SK-N-SH treated with all-trans-retinoic acid at 6 μM for 48 hours (cell line): ENCODE measurements at places on chromosomes 2 and 18.

- ATAC-seq, result no peak
Observed at GRCh38 chr2:215619989-215620388, 184.1 kb upstream of the FN1 start.

DNA sequence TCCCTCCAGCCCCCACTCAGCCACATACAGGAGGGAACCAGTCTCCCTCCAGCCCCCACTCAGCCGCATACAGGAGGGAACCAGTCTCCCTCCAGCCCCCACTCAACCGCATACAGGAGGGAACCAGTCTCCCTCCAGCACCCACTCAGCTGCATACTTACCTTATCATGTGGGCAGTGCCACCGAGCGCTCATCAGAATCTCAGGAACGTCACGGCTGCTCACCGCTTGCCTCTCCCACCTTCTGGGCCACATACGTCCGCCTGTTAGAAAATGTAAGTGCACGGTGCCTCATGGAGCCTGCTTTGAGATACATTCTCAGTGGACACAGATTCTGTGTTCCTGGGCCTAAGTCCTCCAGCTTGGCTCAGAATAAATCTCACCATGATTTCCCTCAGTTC, 124.8 kb downstream of the PXDN start:
- ATAC-seq, result no peak

DNA sequence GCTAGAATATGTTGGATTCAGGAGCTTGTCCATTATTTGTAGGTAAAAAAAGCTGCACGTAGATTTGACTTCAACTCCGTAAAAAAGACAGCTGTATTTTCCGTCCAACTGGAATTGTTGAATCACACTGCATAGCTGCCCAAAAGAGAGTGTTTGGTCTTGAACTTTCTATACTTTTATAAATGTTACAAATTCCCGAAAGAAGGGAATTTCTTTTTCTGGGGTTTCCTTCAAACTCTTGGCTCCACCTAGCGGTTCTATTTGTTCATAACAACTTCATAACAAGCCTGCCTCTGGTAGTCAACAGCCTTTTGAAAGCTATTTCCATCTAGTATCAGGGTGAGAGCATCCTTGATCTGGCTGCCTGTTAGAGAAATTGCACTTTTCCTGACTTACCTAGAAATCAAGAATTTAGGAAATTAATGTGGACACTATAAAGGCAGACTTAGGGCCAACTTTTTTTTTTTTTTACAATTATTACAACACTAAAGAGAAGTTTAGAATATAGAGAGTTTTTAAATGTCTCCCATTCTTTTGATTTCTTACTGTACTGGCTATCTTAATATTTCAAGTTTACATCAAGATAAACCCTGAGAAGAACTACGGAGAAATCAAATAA, 48.1 kb downstream of the TMEM185B start:
- ATAC-seq, result peak; percentile 75

DNA sequence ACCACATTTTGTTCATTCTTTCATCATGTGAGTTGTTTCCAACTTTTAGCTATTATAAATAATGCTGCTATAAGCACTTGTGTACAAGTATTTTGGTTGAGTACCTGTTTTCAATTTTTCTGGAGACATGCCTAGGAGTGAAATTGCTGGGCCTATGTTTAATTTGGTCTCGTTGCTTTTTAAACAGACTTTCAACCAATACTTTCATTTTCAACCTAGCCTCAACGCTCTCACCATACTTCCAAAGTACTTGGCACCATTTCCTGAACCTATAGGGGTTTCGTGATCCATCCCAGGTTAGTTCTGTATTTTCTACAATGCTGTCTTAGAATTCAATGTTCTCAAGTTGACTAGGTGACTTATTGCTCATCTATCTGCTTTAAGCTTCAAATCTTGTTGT, 126.1 kb downstream of the SRBD1 start:
- no peak for ATAC-seq

DNA sequence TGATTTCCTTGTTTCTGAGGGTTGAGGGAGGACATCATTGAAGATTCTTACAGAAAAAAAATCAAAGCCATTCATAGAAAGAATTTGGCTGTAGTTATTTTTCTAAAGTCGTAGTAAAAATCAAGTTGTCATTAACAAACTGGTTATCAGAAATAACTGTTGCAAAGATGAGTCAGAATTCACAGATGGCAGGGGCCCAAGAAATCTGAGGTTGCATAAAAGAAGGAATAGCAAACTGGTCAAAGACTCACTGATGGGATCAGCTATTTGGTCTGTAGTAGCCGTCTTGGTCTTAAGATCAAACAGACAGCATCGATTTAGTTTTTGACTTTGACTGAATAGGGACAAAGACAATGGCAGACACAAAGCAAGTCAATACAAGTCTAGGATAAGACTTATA, 334.3 kb downstream of the FIGN start:
- ATAC-seq, result peak; percentile 32; the same call in 1 of the 3 replicates

GRCh38 chr2:233546101-233546500, 20.5 kb downstream of the USP40 start:
- no peak for ATAC-seq

- no peak for ATAC-seq
Observed at GRCh38 chr2:26969077-26969844, 1.2 kb upstream of the MAPRE3 start.

GRCh38 chr2:238598802-238599530, 172.2 kb downstream of the ASB1 start:
- ATAC-seq, result no peak

GRCh38 chr2:108215794-108216211, 24.0 kb upstream of the SULT1C3 start:
- ATAC-seq, result peak; percentile 78

GRCh38 chr18:32048507-32049091, 30.0 kb downstream of the RNF125 start:
- ATAC-seq, result no peak

DNA sequence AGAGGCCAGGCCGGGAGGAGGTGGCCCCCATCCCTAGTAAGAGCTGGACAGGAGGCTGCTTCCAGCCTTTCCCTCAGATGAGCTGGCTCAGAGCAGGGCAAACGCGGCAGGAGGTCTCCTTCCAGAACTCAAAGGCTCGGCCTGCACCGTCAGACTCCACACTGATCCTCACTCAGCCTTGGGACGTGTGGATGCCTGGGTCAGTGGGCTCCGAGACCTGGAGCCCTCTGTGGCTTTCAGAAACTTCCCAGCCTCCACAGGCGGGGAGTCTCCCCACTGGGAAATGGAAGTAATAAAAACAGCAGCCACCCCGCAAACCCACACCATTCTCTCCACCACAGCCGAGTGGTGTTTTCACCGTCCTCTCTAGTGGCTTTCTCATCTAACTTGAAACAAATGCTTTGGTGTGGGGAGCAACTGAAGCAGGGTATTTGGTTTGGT, 54.3 kb downstream of the INPP5D start:
- ATAC-seq, result no peak

DNA sequence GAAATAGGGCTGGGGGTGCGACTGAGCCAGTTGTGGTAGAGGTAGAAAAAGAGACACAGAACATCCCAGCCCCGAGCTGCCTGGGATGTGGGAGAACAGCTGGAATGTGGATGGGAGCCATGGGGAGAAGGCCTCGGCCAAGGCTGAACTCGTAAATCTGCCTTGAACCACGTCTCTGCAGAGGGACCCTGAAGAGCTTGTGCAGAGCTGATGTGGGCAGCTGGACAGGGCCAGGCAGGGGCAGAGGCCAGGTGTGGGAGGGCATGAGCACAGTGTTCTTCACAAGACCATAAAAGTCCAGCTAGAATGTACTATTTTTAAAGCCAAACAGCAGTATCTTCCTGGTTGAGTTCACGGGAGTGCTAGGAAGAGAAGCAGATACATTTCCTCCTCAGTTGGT, 5.7 kb downstream of the TCF23 start:
- ATAC-seq, result no peak

- ATAC-seq, result no peak
Observed at GRCh38 chr2:71671203-71671854, 218.0 kb downstream of the DYSF start.

DNA sequence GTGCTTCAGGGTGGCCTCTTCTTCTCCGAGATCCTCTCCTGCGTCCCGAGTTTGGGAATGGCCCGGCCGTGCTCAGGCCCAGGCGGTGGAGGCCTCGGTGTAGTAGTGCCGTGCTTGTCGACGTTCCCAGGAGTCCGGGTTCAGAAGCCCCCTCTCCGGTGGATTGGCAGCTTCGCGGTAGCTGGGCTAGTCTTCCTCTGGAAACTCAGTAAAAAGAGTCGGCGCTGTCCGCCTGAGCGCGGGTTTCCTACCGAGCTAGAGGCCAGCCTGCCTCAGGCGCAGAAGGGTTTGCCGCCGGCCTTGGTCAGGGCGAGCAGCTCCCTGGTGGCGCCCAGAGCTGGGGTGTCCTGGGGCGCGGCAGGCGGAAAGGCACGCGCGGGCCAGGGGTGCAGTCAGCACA, 3.2 kb downstream of the RALBP1 start:
- no peak for ATAC-seq

DNA sequence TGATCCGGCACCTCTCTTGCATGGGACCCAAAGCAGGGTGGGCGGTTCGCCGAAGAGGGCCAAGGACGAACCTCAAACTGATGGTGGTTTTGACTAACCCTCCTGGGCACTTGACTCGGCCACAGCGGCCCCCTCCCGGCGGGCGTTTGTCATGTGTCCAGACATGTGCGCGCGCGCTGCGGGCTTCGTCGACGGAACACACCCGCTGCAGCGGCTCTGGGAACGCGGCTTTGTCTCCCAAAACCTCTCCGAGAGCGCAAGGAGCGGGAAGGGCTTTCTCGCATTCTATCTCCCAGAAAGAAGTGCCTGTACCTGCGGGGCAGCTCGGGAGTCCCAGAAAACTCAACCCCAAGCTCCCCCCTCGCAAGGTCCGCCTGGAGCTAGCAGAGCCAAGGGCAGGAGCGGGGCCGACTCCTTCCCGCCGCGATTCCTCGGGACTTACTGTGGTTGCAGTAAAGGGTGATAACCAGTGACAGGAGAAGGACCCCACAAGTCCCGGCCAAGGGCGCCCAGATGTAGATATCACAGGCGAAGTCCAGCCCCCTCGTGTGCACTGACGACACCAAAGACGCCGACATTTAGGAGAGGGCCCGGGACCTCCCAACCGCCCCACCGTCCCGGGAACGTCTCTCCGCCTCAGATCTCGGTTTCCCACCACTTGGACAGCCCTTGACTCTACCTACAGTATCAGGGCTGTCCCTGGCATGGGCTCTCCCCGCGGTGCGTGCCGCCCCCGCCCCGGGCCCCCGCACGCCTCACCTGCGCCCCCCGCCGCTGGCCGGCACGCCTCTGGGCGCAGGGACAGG, 1.6 kb downstream of the CD8A start:
- ATAC-seq, result no peak

GRCh38 chr2:190961918-190962487, 52.0 kb downstream of the STAT1 start:
- ATAC-seq, result no peak

DNA sequence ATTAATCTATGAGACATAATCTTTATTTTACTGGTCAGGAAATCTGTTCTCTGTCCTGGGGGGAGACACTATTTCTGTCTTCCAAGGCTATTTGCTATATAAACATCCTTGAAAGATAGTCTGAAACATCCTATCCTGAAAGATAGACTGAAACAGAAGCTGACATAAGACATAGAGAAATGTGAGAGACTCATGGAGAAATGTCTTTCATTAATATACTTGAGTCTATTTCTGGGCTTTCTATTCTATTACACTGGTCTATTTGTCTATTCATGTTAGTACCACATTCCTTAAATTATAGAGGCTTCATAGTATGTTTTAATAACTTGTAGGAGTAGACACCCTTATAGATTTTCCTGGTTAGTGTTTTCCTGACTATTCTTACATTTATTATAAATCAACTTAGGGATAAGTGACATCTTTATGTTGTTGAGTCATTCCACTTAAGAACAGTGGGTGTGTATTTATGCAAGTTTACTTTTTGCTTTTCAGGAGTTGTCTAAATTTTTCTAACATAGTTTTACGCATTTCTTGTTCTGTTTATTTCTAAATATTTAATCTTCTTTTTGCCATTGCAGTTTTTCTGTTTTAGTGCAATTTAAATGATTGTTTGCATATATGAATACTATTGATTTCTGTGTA, 244.9 kb upstream of the ZSWIM2 start:
- no peak for ATAC-seq

DNA sequence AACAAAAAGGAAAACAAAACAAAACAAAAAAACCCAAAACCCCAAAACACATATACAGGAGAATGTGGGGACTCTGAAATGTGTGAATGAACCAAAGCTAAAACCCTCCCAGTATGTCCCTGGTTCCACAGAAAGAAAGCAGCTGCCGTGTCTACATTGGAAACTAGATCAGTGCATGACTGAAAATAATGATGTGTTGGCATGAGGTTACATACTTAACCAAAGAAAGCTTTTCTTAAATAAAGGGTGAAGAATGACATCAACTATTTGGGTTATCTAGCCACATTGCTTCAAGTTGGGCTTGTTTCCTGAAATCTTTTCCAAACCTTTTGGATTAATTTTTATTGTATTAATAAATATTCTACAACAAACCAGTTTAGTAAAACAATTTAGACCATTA, 91.9 kb upstream of the FN1 start:
- ATAC-seq, result no peak

GRCh38 chr2:205054789-205055188, 509.5 kb downstream of the PARD3B start:
- no peak for ATAC-seq

GRCh38 chr18:80204142-80204541, 43.2 kb downstream of the PARD6G start:
- ATAC-seq, result no peak

GRCh38 chr2:65017335-65017734, 28.1 kb downstream of the SLC1A4 start:
- ATAC-seq, result no peak

- no peak for ATAC-seq
Observed at GRCh38 chr2:27271631-27272340, 3.4 kb upstream of the DNAJC5G start.

DNA sequence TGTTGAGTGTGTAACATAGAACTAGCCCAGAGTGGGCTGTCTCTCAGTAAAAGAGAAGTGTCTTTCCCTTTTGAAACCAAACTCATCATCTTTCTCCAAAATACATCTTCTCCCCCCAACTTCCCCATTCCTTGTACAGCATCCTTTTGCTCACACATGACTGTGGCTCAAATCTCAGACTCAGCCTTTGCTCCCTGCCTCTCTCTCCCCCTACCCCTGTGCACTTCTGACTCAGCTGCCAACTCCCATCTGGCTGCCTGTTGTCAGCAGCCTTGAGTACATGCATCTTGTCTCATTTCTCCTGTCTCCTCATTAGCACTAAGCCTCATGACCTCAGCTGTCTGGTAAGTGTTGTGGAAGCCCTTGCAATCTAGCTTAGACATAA, 18.1 kb upstream of the MGAT4A start:
- no peak for ATAC-seq

DNA sequence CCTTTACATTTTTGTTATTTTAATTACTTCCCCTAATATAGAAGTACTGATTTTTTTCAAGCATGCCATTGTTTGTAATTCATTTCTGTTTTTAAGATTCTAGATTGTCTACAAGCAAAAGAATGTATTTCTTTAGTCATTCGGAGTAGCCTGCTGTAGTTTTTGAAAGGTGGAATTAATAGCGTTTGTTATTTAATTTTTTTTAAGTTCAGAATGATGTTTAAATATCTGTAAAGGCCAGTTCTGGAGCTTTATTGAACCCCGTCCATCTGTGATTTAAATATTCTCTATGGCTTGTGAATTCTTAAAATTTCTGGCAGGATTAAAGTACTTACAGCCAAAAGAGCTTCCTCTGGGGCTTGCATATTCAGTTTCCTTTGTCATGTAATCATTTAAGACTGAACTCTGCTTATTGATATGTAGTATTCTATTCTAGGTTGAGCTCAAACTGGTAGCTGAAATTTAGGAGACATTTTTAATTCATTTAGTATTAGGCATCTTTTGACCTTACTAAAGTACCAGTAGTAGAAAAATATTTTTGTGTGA, 5.2 kb downstream of the TGIF1 start:
- ATAC-seq, result no peak

GRCh38 chr2:161139098-161139987, 20.9 kb upstream of the TANK start:
- peak; percentile 35; the same call in 2 of the 3 replicates for ATAC-seq

GRCh38 chr18:8721094-8721669, 15.8 kb downstream of the MTCL1 start:
- no peak for ATAC-seq
